EL (cell line): ENCODE measurements at places on chromosomes 6 and 20.
A peak's percentile ranks its signal among the peaks of the same experiment; 100 is the strongest.

- DNase-seq: no peak
Measured at GRCh38 chr6:150494241-150494640, 105.4 kb upstream of the PLEKHG1 start.

DNA sequence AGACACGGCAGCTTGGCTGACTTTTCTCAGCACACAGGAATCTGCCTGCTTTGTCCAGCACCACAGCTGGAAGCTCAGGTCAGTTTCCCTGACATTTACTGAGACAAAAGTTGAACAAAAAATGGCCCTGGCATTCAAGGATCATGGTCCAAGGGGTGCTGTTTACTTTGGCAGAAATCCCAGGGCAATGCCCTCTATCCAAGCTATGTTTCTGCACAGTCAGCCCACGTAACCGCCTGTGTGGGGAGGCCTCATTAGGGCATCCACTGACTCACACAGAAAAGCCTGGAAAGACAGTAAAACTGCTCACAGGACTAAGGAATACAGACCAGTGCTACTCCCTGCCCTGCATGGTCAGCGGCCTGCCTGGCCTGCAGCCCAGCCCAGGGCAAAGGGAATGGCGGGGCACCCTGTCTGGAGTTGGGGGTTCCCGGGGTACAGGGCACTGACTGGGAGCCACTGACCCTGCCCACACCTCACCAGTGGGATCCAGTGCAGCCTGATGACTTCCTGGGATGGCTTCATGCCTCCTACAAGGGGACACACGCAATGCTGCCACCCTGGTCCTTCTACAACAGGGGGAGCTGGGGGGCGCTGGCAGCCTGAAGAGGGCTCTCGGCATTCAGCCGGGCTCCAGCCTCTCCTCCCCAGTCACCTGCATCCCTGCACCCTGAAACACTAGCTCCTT lies 77.1 kb downstream of the NINL start:
- peak; percentile 93 for DNase-seq

GRCh38 chr6:168349718-168350210 lies 30.2 kb upstream of the DACT2 start:
- DNase-seq: no peak

DNA sequence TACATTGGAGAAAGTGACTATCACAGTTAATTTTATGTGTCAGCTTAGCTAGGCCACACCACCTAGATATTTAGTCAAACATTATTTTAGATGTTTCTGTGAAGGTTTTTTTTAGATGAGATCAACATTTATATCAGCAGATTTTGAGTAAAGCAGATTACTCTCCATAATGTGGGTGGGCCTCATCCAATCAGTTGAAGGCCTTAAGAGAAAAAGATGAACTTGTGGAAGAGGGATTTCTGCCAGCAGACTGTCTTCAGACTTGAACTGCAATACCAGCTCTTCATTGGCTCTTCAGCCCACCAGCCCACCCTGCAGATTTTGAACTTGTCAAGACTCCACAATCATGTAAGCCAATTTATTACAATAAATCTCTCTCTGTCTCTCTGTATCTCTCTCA lies 25.1 kb upstream of the FBXO30 start:
- DNase-seq: no peak

- DNase-seq: peak; percentile 30
Measured at GRCh38 chr6:15207923-15208322, 37.9 kb upstream of the JARID2 start.

GRCh38 chr6:167793421-167793820 lies 33.3 kb upstream of the AFDN start:
- DNase-seq: no peak

DNA sequence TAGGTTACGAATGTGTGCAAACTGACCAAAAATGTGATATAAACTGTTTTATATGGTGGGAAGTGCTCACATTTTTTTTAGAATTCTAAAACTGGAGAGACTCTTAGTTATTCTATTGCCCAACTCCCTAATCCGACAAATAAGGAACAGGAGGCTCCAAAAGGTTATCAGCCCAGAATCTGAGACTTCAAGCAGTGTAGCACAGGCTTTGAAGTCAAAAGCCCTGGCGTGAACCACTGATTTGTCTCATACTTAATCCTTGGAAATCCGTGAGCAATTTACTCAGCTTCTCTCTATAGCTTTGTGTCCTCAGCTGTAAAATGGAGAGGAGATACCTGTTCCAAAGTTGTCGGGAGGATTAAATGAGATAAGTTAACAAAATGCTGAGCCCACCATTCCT lies 368.8 kb upstream of the SASH1 start:
- no peak for DNase-seq

DNA sequence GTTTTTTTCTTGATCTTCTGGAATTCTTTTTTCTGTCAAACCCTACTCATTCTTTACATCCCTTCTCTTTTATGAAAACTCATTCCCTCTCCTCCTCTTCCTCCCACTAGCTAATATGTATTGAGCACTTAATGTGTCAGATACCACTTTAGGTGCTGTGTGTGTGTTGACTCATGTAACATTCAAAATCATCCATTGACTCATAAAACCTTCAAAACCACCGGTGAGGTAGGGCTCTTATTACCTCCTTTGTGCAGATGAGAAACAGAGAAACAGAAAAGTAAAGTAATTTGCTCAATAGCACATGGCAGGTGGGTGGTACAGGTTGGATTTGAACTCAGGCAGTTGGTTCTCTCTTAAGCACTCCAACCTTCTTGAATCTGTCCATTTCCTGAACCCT lies 136.3 kb upstream of the NEDD9 start:
- DNase-seq: no peak

DNA sequence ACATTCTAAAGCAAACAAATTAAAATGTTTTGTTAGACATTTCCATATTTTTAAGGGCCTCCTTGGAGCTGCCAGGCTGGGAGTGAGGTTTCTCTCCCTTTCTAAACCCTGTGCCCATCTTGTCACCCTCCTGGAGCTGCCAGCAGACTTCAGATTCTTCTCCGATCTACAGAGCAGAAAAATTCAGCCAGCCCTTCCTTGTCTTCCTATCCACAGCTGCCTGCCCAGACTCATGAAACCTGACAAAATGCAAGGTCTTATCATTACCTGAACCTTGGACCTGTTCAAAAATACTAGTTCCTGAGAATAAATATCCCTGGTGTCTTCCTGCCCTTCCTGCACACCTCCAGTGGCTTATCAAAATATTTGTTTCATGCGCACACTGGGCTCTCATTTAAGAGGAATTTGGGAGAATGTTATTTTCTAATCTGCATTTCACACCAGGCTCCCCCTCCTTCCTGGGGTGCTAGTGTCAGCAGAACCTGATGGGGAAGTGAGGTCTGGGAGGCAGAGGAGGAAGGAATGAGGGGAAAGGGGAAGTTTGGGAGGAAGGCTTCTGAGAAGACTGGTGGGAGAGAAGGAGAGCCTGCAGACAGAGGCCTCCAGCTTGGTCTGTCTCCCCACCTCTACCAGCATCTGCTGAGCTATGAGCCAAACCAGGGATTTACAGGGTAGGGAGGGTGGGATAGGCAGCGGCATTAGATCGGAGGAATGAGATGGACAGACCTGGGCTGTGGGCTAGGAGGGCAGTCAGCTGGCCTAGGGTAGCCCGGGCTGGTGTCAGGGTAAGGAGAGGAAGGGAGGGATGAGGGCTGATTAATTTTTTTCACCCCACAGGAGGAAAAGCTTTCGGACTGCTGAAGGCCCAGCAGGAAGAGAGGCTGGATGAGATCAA lies at the start of gene AIF1:
Gene AIF1 (plus strand): TSS at position 551 of the 895 bp plus-strand sequence. CDS start 96 bp downstream, at position 647.
- DNase-seq: no peak

- DNase-seq: no peak
Measured at GRCh38 chr6:127195833-127196232, 70.8 kb upstream of the RNF146 start.

DNA sequence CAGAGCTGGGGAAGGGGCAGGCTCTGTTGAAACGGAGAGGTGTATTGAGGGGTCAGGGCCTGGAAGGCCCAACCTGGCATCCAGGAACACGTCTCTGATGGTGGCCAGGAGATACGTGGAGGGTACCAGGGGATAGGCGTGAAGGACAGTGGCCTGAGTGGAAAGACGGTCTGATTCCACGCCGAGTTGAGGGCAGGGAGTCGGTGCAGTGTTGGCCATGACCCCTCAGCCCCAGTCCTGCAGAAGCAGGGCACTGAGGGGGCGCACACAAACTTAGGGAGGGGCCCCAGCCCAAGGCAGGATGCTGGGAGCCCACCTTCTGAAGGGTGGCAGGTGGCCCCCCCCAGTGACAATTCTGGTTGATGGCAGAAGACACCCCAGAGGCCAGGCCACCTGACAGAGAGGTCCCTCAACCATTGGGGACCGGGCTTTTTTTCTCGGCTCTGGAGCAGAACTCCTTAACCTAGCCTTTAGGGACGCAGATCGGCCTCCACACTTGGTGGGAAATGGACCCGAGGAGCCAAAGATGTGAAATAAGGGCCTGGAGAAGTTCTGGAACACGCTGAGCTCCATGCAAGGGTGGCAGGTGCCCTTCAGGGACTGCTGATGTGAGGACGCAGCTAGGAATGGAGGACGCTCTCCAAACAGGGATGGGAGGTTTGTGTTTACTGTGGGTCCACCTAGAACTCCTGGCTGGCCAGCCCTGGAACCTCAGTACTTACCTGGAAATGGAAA lies 91.0 kb downstream of the TMEM242 start:
- no peak for DNase-seq

DNA sequence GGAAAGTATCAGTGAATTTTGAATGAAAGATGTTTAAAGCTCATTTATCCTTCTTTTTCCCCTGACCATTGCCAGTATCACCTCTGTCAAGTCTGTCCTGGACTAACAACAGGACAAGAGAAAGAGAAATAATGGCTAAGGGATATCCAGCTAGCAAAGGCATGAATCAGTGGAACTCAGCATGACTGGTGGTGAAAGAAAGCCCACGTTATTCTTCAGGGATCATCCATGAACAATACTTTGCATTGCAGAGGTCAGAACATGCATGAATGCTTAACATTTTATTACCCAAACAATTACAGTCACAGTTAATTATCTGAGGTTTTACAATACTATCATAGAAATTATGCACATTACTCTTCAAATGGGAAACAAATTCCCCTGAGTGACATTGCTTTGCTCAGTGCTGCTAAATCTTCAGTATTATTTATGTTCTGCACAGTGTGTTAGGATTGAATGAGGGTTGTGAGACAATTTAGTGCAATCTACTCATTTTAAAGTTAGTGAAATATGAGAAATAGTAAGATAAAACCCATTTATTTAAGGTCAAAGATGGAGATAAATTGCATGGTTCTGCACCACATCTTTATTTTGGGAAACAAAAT lies 350.7 kb downstream of the KHDRBS2 start:
- no peak for DNase-seq

DNA sequence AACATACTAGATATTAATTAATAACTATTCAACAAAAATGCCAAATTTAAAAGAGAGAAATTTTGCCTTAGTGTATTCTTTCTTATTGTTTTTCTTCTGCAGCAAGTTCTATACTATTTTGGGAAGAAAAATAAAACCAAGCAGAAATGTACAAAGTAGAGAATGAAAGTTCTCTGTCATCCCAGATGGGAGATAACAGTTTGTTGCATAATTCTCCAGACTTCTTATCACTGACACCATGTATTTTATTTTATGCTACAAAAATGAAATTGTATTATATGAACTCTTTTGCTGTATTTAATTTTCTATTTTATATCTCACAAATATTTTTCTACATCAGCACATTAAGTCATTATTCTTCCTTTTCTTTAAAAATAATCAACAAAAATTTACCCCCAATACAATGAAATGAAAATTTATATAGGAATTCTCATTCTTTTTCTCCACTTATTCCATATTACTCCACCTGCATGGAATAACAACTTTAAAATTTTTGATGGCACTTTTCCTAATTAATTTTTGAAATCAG lies 18.2 kb downstream of the TMEM244 start:
- DNase-seq: no peak

GRCh38 chr6:161684731-161685475 lies 411.0 kb upstream of the AGPAT4 start:
- DNase-seq: no peak

DNA sequence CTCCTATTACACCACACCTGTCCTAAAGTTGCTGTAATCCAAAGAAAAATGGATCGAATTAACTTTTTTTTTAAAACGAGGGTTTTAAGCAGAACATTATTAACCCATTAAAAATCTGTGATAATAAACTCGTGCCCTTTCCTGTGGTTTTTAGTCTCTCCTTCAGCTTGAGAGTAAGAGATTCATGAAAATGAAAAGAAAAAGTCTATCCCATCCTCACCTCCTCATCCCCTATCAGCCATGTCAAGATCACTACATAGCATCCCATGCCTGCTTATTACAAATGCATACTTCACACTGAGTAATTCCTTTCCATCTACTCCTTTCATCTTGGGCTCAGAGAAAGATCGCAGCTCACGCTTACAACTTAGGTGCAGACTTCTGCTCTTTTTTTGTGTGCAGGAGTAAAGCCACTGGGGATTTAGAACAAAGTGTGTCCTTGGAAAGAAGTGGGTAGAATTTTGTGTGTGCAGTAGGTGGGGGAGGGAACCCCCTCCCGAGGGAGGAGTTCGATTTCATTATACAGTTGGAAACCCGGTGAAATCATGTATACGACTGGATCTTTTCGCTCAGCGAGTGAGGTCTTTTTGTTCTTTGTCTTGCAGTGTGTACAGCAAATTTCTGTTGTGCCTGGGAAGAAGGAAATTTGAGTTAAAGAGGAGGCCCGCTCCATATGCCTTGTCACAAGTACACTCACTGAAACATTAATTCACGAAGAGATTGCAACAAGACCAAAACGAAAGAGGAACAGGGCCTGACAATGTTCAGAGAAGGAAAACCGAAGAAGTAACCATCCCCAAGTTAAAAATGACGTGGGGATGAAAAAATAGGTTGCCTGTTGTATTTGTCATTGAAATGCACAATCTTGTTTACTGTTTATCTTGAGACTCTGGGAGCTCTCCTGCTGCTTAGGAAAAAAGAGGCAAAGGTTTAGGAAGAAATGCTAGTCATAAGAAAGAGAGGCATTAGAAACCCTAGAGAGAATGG lies 146.5 kb upstream of the ZNF217 start:
- no peak for DNase-seq

GRCh38 chr6:76694795-76695194 lies 622.3 kb upstream of the IMPG1 start:
- no peak for DNase-seq
